Stimulated activated CD4-positive, alpha-beta T cell treated with anti-CD3 and anti-CD28 coated beads, TNF-alpha, amount 100 ng/mL, for 1 hour (primary cell): ENCODE measurements at places on chromosomes 16 and 17.

- no peak for DNase-seq
These were observed 3.4 kb downstream of the NOD2 start for GRCh38 chr16:50696575-50697420.

- no peak for DNase-seq
These were observed 133.3 kb downstream of the ENGASE start for GRCh38 chr17:79207960-79208359.

DNA sequence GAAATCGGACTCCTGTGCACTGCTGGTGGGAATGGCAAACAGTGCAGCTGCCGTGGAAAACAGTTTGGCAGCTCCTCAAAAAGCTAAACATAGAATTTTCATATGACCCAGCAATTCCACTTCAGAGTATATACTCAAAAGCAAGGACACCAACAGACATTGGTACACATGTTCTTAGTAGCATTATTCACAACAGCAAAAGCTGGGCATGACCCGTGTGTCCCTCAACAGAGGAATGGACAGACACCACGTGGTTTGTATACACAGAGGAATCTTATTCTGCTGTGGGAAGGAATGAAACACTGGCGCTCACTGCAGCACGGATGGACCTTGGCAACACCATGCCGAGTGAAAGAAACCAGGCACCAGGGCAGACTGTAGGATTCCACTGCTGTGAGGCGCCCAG, 16.0 kb downstream of the NPTX1 start:
- DNase-seq = no peak

DNA sequence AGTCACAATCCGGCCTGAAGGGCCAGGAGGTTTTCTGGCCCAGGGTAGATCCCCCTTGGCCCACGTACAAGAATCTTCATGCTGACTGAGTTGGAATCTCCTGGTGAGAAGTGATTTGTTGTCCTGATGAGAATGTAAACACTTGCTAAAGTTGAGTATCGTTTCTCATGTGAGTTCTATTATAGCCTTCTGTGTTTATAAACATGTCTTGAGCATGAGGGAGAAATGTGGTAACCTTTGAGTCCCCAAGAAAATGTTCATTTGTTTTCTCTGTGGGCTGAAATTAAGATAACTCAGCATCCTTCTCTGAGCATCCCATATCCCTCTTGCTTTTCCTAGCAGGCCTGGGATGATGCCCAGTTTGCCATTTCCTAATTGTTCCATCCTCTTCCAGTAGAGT, 204.8 kb downstream of the FTO start:
- DNase-seq = no peak

- no peak for DNase-seq
These were observed 75.9 kb upstream of the IRX6 start for GRCh38 chr16:55248058-55248457.

DNA sequence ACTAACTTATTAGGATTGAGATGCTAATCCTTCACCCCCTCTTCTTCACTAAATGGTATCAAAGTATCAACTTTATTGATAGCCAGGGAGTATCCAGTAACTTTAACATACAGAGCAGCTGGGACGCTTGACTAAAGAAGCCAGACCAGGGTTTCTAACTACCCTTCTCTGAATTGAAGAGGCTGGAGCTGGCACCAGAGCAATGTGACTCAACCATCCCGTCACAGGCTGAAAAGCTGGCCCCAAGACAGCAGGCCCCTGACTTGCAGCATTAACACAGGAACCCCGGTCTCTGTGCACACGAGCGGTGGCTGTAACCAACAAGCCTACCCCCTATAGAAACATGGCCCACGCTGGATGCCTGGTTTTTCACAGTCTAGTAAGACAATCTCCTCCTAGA, 59.8 kb downstream of the ANKFN1 start:
- DNase-seq = no peak

GRCh38 chr17:35559495-35560210, 966 bp downstream of the SLFN14 start:
- DNase-seq = no peak

DNA sequence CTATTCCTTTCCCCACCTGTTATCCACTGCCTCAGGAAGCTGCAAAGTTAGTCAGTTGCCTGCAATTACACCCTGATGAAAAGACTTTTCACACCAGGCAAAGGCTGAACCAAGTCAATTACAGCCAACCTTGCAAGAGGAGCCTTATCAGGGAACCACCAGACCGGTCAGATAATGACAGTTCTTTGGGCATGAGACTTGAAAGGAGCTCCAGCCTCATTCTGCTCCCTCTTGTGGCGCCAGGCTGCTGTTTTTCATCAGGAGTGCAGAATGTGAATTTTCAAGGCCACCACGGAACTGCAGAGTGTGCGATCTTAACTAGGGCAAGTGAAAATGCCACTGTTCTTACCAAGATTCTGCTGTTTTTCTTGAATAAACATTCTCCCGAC, 22.5 kb downstream of the DNAI2 start:
- no peak for DNase-seq

- DNase-seq = no peak
These were observed 1741.7 kb downstream of the TP53TG3F start for GRCh38 chr16:35201151-35201550.

GRCh38 chr17:73455767-73456166, 144.0 kb upstream of the CDC42EP4 start:
- DNase-seq = no peak

GRCh38 chr17:65799869-65800268, 238.4 kb upstream of the AXIN2 start:
- no peak for DNase-seq

DNA sequence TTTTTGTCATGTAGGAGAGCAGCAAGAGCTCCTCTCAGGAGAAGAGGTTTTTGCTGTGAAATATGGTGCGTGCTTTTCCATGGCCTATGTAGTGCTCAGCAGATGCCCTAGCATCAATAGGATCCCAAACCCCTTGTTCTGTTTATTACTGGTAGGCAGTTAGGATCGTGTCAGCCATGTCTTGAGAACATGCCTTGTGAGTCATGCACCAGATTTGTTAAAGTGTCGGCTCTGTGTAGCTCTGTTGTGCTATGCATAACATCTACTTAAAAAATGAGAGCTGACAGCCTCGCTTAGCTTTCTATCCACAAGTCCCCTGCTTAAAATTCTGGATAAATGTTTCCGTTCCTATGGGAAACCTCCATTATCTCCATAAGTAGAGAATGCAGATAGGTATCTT, 4.4 kb upstream of the EIF4A3 start:
- DNase-seq = no peak

- no peak for DNase-seq
These were observed 9.9 kb downstream of the PCTP start for GRCh38 chr17:55760643-55761355.

GRCh38 chr16:86685076-86685475, 106.7 kb downstream of the FOXL1 start:
- DNase-seq = no peak

DNA sequence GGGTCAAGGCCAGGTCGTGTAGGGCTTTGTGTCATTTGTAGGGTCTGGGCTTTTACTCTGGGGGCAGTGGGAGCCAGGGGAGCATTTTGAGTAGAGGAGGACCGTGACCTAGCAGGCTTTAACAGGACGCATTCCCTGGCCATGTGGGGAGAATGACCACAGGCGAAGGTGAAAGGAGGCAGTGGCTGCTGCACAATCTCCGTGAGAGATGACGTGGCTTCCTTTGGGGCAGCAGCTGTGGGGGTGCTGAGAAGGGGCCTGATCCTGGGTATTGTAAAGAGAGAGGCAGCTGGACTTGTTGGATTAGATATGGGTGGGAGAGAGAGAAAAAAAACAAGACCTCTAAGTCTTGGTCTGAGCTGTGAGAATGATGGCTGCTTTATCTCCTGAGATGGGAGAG, 46.0 kb downstream of the KATNIP start:
- DNase-seq = no peak

DNA sequence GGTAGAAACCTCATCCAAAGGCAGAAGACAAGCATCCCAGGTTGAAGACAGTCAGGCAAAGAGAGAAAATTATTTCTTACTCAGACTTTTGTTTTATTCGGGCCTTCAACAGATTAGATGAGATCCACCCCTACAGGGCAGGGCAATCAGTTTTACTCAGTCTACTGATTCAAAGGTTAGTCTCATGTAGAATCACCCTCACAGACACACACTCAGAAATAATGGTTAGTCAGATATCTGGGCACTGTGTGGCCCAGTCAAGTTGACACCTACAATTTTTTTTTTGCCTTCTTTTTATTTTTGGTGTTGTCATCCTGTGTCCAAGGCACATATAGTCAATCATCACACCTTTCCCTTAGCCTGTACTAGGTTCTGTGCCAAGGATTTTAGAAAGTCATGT, 729.8 kb downstream of the WWOX start:
- DNase-seq = no peak

- DNase-seq = no peak
These were observed 31.6 kb downstream of the MYH10 start for GRCh38 chr17:8598913-8599312.

DNA sequence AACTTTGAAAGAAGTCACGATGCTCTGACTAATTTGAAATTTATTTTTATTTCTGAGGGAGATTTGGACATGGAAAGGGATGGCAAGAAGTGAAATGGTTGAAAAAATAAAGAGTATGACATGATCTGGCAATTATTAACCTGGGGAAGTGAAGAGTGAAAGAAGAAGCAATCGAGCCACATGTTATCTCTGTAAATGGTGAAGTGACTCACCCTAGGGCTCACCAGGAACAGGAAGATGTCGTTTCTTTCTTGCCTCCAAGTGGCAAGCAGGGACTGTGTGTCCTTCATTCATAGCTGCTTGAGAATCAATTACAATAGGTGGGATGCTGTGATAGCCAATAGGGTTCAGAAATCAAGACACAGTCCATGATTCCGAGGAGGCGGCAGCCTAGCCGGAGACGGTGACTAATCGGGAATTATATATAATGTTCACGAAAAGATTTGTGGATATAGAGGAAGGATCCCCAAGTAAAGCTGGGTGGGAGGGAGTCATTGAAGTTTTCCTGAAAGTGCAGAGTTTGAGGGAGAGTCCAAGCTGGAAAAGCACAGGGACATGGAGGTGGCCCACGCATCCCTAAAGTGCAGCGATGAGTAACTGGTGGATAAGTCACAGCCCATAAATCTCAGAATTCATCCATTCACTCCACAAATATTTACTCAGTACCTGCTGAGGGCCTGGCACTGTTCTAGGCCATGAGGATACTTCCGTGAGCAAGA, 18.2 kb upstream of the KRT20 start:
- DNase-seq = no peak

DNA sequence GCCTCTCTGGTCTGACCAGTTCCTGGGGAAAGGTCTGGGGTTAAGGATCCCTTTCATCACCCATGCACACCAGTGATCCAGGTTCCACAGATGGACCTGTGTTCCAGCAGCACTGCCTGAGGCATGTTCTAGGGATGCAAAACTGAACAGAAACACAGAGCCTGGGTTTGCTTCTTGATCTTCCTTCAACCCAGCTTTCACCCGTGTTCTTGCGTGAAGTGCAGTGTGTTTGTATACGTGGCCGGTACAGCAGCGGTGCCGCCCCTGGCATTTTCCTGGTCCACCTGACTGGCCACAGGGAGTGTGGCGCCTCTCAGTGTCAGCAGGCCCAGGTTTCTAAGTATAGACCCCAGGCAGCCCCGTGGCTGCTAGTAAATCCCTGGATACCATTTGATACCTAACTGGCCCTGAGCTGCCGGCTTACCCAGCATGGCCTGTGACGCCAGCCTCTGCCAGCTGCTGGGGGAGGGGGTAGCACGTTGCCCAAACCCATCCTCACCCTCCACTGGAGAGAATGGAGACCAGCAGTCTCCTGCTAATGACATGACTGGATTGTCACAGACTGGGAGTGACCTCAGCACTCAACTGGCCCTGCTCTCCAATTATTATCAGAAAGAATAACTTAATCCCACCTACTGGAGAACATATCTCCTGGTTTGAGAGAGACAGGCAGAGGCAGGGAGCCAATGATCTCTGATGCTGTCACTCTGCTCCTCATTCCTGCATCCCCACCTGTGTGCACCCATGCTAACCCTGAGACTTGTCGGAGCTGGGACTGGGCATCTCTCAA, 59.2 kb upstream of the LGALS9 start:
- no peak for DNase-seq

DNA sequence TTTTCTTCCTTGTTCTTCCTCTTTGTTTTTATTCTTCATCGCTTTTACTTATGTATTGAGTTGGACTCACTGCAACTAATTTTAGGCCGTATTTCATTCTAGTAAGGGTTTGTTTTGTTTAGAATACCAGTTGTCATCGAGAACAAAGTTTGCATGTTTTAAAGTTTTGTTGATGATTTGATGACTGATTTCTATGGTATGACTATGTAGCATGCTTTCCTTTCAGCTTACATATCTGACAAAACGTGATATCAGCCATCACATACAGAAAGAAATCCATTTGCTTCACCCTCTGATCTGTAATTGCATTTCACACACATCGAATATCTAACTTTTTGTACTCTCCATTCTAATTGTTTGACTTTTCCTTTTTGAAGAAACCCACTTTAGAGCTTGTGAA, 4.0 kb downstream of the PRKCA start:
- no peak for DNase-seq

DNA sequence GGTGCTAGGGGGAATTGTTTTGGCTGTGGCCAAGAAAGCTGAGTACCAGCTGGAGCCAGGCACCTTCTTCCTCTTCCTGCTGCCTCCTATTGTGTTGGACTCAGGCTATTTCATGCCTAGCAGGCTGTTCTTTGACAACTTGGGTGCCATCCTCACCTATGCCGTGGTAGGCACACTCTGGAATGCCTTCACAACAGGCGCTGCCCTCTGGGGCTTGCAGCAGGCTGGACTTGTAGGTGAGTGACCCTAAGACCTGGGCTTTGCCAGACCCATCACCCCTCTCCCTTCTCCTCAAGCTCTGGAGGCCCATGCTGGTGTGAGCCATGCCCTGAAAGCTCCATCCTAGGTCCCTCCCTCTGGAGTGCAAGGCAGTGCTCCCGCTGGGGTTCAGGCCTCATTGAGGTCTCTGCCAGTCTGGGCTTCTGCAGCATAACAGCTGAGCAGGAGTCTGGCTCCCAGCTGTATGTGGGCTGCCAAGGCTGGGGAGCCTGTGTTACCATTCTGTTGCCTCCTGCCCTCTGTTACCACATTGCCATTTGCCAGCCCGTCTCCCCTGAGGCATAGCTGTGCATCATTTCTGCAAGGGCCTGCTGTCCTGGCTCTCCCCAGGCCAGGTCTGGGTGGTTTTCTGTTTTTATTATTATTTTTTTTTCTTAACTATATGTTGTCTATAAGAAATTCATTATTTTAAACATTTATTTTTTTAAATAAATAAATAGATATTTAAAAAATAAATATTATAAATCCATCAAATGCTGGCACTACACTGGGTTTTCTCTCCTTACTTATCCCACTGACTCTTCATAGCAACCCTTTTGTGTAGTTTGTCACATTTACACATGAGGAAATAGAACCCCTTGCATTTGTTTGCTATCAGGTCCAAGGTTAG, 4.1 kb downstream of the SLC9A5 start:
- DNase-seq = no peak

DNA sequence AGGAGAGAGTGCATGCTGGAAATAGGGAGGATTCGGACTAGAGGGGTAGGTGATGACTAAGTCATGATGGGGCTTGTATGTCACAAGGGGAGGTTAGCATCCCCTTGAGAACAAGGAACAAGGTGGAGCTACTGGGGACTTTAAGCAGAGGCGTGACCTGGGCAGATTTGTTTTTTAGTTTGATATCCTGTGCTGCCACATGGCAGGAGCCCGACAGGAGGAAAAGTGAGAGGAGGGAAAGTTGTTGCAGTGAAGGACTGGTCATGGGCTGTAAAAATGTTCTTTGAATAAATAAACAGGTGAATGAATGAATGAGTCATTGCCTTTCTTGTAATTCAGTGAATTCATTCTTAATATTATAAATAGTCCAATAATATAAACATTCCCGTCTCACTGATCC, 365.1 kb upstream of the CDH5 start:
- DNase-seq = no peak

- DNase-seq = no peak
These were observed 17.8 kb downstream of the UTS2R start for GRCh38 chr17:82389379-82389778.
